D721Med (cell line): ENCODE measurements at places on chromosomes 3 and 15.

GRCh38 chr15:91703274-91703673 is 150.2 kb upstream of the SLCO3A1 start:
- no peak for DNase-seq

DNA sequence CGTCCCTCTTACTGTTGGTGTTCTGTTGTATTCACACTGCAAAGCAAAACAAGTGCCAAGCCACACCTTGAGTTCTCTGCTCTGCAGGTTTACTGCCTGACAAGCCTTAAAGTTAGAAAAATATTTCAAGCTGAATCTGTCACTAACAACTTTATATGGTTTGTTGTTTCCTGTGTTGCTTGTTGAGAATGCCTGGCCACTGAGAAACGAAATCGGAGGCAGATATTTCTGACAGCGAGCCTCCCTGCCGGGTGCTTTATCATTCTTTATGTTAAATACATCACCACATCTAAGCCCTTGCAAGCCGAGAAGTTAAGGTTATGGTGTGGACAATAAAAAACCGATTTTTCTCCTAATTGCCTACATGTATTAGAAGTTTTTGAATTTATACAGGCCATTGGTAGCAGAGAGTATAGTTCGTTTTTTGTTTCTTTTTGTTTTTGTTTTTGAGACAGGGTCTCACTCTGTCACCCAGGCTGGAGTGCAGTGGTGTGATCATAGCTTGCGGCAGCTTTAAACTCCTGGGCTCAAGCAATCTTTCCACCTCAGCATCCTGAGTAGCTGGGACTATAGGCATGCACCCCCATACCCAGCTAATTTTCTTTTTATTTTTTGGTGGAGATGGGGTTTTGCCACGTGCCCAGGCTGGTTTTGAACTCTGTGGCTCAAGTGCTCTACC is 188.4 kb upstream of the ICE2 start:
- DNase-seq = no peak

DNA sequence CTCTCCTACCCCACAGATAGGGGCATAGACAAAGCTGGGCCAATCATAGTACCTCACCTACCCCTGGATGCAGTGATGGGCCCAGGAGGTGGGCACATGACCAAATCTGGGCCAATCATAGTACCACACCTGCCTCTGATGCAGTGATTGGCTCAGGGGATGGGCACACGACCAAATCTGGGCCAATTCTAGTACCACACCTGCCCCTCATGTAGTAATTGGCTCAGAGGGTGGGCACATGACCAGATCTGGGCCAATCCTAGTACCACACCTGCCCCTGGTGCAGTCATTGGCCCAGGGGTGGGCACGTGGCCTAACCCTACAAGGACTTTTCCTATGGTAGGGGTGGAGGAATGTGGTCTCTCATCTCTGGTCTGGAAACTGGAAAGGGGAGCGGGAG is 56.9 kb upstream of the MEF2A start:
- DNase-seq = no peak

DNA sequence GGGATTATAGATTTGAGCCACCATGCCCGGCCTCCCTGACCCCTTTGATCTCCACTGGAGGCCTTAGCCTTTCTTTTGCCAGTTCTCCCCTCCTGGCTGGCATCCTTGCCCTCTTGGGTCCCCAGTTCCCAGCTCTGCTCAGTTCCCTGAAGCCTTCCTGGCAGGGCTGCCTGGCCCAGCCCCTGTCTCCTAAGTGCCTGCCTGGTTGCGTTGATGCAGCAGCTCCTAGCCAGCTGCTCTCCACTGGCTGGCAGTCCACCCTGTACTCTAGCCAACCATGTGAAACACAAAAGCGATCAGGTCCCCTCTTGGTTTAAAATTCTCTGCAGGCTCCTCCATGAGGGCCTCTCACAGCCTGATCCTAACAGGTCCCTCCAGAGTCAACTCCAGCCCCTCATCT is 184.7 kb downstream of the RAB11A start:
- no peak for DNase-seq

DNA sequence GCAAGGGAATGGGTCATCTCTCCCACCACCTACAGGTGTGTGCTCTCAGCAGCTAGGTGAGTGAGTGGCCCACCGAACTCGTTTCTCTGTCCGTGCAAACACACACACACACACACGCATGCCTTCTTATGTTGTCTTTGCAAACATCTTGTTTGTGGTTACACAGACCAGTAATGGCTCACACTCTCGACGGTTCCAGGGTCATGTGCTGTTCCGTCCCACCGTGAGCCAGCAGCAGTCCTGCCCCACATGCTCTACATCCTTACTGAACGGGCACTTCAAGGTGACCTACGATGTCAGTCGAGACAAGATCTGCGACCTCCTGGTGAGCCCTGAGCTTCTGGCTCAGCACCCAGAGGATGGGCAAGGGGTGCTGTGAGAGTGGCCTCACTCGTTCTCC is 4.3 kb downstream of the ITIH1 start:
- no peak for DNase-seq

GRCh38 chr3:186760897-186761447 is 22.4 kb upstream of the EIF4A2 start:
- DNase-seq = no peak

DNA sequence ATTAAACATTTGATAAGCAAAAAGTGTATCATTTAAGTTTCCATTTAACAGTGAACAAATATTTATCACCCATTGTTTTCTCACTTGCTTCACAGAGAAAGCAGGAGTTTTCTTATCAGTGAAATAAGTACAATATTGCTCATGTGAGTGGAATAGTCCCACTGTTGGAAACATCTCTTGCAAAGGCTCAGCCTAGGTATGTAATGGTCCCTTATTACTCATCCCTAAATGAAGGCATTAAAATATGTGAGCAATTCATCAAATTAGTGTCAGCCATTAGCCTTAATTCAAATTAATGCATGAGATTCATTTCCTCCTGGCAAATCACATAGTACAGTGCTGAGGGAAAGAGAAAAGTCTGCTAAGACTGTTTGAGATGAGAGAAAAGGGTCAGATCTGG is 9.6 kb upstream of the FMN1 start:
- no peak for DNase-seq
